ENCODE measurements at places on chromosomes 2 and 18.

- DNase-seq: no peak
Observed at GRCh38 chr18:22827741-22828140, 105.4 kb upstream of the RBBP8 start.

GRCh38 chr2:65350651-65351056, 81.7 kb downstream of the SPRED2 start:
- no peak for DNase-seq

GRCh38 chr2:186884587-186884986, 35.6 kb upstream of the ZSWIM2 start:
- DNase-seq: no peak

DNA sequence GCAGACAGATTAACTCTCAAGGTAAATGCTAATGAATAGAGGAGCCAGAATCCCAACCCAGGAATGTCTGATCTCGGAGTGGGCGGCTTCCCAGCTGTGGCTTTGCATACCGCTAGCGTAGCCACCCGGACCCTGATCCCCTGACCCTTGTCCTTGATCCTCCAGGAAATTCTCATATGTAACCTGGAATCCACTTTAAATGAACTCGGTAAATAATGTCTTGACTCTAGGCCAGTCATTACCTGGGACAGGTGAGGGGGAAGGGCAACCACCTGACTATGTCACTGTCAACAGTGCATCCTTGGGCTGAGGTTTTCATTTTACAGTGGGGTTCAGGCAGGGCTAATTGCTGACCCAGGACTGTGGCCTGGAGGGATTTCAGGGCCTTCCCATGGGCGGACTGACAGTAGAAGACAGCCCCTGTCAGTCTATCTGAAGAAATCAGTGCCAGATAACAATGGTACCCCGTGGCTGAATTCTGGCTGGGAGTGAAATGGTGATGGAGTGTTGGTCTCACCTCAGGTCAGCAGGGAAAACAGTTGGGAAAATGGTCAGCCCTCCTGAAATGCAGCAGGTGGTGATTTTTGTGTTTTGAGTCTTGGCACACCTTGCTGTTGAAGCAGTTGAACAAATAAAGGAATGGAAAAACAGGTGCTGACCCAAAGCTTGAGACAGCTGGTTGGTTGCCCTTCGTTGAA, 9.6 kb downstream of the ACKR3 start:
- no peak for DNase-seq

GRCh38 chr2:201950606-201951005, 83.0 kb upstream of the FZD7 start:
- DNase-seq: no peak

- DNase-seq: no peak
Observed at GRCh38 chr2:95158891-95159619, 593 bp downstream of the ZNF514 start.

DNA sequence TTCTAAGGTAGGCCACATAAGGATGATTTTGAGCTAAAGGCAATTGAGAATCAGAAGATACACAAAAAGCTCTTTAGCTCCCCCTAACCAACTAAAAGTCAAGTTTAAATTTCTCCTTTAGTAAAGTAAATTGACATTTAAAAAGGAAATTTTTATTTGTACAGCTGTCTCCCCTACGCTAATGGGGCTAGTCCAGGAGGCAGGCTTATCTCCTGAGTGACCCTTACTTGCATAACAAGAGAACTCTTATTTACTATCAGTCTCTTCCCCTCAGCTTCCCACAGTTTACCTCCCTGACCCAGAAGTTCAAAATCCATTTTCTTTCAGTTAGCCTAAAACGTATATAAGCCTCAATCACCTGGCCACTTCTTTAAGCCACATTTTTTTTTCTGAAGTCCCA, 1002.8 kb upstream of the NRXN1 start:
- no peak for DNase-seq

DNA sequence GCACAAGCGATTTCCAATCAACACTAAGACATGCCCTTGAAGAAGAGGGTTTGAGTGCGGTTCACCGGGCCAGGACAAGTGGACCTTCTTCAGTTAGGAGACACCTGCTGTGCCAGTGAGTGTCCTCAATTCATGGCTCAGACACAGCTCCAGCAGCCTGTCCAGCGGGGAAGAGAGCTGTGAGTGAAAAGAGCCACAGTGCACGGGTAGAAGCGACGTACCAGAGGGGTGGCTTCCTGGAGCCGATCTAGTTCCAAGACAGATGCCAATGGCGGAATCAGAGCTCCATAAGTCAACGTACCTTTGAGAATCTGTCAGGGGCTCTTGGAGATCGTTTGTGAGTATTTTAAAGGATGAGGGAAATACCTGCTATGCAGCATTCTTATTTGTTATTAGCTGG, 119.9 kb upstream of the SALL3 start:
- no peak for DNase-seq

DNA sequence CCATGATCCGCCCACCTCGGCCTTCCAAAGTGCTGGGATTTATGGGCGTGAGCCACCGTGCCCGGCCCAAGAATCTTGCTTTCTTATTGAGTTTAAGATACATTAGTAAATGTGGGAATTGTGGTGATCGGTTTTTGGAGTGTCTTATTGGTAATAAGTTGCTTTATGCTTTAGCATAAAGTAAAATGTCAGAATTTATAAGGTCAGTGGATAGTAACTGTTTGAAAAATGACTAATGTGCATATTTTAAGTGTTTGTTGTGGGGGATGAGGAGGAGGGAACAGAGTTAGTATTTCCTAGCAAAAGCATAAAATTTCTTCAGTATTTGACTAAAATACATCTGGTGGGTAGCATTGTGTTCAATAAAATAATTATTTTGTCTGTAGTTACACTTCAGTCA, 77.4 kb downstream of the SLC39A10 start:
- no peak for DNase-seq

DNA sequence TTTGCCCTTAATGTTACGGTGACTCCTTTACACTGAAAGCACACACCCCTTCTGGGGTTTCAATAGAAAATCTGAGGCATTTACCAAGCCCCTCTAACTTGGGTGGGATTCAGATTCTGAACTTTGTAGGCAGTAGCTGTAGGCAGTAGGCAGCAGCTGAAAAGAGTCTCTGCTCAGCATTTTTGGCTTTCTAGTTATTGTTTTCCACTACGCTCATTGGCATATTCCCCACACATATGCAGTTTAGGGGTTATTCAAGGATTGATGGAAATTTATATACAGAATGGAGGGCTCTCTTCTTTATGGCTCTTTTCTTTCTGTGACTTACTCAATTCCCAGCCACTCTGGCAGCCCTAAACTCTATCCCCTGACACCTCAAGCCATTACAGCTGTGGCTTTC, 232.7 kb upstream of the REV1 start:
- DNase-seq: no peak

GRCh38 chr2:205758500-205758899, 76.2 kb downstream of the NRP2 start:
- no peak for DNase-seq

DNA sequence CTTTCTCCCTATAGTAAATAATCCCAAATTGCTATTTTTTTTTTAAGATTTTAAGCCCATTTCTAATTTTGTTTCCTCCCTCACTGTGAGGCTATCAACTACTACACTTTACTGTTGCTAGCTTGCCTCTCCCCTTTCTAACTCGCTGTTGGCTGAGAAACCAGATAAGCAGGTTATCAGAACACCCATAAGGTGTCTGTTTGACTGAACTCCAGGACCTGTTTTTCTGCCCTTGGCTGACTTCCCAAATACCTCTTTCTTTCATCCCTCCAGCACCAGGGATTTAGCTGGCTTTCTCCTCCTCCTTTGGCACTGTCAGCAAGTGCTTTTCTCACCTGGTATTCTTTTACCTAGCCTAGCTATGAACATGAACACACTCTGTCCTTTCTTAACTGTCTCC, 11.1 kb downstream of the TRAK2 start:
- DNase-seq: no peak

DNA sequence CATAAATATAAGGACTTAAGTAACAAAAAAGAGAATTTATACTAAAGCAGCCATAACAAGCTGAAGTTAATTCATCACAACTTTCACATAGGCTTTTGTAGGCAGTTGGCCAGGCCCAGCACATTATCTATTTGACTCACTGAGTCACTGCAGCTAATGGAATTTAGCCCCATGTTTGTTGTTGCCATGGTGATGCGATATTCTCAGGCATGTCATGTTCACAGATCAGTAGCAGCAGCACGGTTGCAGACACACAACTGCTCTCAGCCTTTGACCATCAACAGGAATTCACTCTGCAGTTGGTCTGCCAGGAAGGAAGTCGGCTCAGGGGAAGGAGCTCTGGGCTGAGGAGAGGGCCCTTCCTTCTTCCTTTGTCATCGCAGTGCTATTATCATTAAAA, 639.8 kb downstream of the TMEM182 start:
- DNase-seq: no peak

DNA sequence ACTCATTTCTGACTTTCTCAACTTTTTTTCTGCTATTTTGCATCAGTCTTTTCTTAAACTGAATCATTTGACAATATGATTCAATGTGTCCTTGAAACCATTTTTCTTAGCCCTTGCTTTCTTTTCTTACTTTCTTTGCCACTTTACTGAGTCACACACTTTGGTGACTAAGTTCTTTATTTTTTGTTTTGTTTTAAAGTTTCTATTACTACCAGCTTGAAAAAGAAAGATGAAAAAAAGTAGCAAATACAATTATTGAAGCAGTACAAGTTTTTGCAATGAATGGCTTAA, 116.5 kb downstream of the DOCK10 start:
- DNase-seq: no peak

DNA sequence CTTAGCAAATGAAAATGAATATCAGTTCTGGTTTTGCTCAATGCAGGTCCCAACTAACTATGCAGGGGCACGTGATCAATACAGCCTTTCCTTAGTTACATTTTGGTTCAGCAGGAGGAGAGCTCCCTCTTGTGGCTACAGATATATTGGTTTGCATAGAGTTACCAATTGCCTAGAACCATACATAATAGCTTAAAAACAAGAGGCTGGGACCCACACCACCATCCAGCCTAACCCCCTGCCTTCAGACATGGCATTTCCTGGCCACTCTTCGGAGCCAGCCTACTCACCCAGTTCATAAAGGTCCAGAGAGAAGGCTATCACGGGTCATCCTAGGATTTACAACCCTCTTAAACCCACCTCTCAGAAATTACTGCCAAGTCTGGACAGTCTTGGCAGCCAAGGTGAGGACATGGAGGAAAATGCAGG, 10.5 kb downstream of the CCDC93 start:
- DNase-seq: peak; percentile 83

DNA sequence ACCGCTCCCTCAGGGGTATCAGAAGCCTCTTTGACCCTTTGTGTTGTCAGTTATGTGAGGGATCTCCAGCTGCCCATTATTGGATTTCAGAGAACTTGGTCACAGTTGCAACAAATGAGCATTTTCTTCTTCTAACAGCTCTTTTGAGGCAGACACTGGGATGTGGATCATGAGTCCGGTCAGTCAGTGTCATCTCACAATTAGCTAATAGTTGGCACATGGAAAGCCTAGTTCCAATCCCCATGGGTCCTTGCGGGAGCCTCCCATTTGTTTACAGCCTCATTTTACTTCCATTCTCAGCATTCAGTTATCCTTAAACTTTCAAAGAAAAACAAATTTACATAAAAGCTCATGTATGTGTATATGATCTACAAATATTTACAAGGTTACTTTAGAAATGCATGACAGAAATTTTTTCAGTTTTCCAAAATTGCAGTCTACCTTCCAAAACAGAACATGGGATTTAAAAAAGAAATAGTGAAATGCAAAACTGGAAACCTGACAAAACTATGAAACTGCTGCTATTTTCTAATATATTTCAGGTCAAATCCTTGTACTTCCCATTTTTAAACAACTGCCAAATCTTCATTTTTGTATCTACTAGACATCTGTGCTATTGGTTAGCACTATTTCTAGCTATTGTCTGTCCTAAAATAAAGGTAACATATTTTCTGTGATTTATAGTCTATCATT, 547.1 kb upstream of the ZEB2 start:
- DNase-seq: no peak

GRCh38 chr2:65277791-65278483, 50.3 kb downstream of the ACTR2 start:
- DNase-seq: no peak

Data from CD4-positive, alpha-beta T cell treated with Interleukin-21 for 1 hour (primary cell).